Activated T-helper 1 cell treated with Interleukin-2 at 50 U/mL for 16 hours (primary cell): ENCODE measurements at places on chromosomes 7 and 10.

- no peak for DNase-seq
These were observed 116.3 kb downstream of the MLLT10 start for GRCh38 chr10:21650353-21650752.

DNA sequence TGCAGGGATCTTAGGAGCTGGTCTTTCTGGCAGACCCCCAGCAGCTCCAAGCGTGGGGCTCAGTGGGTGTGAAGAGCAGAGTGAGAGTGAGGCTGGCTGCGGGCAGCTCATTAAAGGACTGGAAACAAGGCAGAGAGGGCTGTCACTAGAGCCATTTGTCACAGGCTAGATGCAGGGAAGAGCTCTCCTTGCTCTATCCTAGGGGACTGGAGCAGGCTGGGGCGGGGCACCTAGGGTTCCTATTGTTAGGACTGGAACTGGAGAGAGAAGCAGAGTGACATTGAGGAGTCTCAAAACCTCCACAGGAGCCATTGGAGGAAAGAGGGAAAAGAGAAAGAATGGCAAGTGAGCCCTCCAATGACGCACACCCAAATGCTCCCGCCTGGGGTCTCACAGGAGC is 772 bp upstream of the DDC start:
- DNase-seq = no peak

GRCh38 chr10:109875828-109876821 is 47.2 kb downstream of the XPNPEP1 start:
- DNase-seq = no peak

- no peak for DNase-seq
These were observed 35.9 kb upstream of the PTPN12 start for GRCh38 chr7:77501192-77501515.

GRCh38 chr7:12727455-12728191 is 40.2 kb downstream of the ARL4A start:
- no peak for DNase-seq

- DNase-seq = no peak
These were observed 288.5 kb downstream of the TCERG1L start for GRCh38 chr10:131022981-131023380.

DNA sequence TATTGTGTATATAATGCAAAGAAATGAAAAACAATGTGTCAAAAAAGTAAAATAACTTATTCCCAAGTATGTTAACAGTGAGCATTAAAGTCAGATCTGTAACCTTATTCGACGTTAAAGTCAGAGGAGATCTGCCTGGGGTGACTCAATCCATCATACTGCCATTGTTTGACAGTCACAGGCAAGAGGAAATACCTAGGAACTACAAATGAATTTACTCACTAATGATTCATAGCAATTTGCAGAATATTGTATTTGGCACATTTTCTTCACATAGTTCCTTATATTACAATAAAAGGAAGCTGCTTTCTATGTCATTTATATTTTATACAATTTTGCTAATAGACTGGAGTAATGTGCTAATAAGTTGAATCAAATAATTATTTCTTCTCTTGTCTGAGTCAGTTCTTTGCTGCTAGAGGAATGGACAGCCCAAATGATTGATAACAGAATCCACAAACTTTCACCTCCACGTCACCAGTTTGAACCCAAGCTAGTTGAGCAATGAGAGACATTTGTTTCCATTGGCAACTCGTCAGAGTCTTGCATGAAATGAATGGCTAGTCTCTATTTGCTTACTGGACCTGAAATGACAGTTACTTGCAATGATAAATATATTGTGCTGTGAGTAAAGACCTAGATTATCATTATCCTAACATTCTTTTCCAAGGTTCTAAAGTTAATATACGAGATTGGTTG is 48.5 kb upstream of the TMEM106B start:
- no peak for DNase-seq

- DNase-seq = no peak
These were observed 119.4 kb downstream of the DIP2C start for GRCh38 chr10:569961-570627.

DNA sequence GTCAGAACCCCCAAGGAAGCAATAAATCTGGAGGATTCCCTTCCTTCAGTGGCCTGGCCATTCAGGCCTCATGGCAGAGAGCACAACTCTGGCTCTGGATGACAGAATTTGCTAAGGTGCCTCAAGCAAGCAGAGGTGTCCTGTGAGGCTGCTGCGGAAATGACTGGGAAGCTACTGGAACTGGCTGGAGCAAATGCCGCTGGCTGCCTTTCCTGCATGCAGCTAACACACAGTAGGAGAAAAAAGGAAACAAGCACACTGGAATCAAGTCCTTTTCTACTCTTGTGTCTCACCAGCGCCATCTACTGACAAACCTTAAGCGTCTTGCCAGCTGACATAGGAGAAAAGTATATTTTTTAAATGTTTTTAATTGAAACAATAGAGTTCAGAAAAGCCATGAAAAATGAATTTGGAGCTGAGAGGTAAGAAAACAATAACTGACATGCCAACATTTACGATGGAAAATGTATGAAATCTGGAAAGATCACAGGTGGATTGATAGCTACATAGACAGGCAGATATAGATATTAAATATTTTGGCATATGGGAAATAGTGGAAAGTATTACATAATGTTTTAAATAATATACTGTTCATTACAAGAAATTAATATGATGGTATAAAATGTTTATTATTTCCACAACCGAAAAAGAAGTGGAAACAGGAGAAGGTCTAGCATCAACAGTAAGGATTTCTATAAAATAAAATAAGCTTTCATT is 951.6 kb downstream of the ANKRD7 start:
- DNase-seq = no peak

DNA sequence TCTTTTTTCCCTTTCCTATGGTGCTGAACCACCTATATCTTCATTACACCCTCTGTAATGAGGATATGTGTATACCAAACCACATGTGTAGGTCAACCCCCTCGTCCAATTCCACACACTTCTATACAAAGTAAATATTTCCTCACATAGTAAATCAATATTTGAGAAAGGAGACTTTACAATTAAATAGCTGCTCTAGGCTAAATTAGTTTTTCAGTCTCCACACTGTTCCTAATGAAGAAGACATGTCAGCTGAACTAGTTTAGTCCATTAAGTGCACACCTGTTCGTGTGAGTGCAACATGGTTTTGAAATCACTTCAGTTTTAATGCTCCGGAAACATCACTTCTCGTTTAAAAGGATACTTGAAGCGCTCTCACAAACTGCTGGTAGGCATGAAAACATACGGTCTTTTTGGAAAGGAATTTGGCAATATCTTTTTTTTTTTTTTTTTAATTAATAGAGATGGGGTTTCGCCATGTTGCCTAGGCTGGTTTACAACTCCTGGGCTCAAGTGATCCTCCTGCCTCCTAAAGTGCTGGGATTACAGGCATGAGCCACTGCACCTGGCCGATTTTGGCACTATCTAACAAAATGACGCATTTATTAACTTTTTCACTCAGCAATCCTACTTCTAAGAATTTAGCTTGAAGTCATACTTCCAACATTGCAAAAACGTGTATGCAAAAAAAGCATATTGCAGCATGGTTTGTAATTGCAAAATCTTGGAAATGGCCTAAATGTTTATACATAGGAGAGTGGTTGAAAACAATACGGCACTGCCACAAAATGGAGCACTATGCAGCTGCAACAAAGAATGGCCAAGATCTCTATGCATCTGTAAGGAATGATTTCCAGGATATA is 2.1 kb upstream of the XRCC2 start:
- no peak for DNase-seq

- no peak for DNase-seq
These were observed 90.2 kb downstream of the TACC2 start for GRCh38 chr10:122078965-122079795.

DNA sequence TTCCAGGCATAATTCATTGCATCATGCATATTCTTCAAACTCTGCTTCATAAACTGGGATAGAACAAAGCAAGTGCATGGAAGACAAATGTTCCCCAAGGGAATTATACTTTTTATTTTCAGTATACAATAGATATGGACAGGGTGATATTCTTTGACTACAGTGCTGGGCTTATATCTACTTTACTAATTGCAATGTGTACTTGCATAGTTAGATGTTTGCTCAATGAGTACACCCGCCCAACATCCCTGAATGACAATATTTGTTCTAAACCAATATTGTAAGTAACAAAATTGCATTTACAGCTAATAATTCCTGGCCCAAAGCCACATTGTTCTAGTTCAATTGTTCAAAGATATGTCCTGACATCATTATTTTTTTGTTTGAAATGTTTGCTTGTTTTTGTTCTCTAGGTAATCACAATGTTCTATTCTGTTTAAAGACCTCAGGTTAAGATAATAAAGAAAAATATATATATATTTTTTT is 171.4 kb downstream of the PTN start:
- no peak for DNase-seq

DNA sequence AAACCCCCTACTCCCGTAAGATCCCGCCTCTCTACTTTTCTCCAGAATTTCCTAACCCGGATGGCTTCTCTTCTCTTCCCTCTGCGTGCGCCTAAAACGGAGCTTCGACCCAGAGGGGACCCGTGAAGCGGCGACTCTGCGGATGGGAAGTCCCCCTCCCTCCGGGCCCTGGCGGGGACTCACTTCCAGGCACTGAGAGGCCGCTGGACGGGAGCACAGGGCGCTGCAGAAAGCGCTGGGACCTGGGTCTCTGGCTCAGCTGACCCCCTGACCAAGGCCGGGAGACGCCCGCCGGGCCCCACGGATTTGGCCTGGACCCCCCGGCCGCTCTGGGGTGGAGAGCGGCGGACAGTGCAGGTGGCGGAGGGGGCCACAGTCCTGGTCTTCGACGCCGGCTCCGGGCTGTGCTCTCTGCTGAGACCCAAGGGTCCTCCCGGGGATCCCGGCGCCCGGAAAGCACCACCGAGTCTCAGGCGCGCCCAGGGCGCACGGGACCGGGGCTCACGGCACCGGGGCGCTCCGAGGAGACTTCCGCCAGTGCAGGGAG is 688 bp upstream of the FOXL3 start:
- DNase-seq = no peak

DNA sequence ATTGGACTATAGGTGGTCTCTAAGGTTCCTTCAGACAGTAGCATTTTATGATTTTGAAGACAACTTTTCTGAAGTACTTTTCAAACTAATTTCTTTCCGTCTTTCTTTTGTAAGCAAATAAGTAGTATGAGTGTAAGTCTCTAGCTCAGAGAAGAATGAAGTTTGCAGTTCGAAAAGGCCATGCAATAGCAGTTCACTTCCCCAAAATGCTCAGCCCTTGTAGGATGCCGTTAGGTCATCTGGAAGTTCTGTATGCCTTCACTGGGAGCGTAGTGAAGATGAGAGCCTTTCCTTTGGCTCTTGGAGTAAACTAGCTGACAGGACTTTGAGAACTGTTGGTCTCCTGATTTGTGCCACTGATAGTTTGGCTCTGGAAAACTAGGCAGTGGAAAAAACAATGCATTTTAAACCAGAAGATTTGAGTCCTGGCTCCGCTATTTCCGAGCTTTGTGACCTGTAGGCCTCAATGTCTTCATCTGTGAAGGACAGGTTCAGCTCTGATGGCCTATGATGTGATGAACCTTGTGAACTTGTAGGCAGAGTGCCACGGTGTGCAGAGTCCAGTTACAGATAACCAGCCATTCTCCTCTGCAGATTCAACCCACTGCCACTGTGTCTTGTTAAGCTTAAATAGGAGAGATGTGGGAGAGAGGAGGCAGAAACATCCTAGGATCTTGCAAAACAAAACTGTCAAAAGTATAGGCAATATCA is 18.8 kb downstream of the SGPL1 start:
- DNase-seq = no peak
